ENCODE measurements at places on chromosomes 2 and 18.

DNA sequence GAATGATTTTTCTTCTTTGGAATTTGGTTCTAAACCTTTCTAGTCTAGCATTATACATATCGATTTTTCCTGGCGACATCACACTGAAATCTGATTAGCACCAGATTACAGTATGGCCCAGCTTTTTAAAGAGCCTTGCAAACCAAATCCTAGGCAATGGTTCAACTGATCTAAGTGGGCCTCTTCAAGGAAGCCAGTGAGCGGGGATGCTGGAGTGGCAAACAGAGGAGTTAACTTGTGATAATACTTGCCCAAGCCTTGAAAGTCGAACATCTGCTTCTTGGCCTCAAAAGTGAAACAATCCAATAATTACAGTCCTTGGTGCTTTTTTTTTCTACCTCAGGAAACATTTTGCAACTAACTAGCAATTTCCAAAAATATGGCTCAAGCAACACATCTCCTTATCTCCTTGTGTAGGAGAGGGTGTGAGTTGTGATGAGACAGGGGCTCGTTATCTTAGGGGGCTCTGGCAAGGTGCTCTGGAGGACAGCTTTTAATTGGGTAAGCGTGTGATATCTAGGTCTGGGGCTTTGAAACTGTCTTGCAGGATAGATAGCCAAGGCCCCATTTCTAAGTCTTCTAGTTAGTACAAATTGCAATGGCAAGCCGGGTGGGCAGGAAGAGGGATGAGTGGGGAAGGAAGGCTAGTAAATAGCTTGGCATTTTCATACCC lies 240.2 kb upstream of the CCDC68 start:
- DNase-seq: no peak

GRCh38 chr2:122340246-122340645 lies 584.8 kb downstream of the TSN start:
- DNase-seq: no peak

- DNase-seq: no peak
Measured at GRCh38 chr18:78601349-78601748, 378.3 kb upstream of the SALL3 start.

DNA sequence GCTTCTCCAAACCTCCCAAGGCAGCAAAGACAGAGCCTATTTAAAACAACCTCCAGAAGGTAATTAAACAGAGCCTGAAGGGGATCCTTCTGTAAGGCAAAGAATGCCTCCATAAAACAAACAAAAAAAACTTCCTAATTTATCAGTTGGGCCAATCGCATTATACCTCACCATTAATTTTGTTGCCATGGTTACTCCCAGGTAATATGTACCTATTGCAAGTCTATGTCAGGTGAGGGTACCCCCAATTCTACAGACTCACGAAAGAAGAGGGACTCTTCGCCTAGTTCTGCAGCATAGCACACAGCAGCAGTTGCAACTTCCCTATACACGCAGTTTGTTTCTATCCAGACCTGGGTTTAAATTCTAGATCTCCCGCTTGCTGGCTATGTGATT lies 38.8 kb downstream of the SFXN5 start:
- DNase-seq: no peak

DNA sequence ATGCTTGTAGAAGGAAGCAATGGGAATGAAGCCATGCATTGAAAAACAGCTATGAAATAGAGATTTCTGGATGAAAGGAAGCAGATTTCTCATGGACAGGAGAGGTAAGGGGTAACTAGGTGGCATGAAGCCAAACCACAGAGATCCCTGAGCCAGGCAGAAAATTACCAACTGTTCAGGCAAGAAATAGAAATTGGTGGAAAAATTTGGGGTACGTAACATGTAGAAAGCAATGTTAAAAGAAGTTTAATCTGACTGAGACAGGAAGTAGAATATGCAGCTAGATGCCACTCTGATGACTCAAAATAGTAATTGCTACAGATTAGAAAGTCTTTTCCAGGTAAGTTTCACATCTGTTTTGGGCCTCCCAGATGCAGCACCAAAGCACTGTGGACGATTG lies 928.5 kb upstream of the CELF4 start:
- no peak for DNase-seq

DNA sequence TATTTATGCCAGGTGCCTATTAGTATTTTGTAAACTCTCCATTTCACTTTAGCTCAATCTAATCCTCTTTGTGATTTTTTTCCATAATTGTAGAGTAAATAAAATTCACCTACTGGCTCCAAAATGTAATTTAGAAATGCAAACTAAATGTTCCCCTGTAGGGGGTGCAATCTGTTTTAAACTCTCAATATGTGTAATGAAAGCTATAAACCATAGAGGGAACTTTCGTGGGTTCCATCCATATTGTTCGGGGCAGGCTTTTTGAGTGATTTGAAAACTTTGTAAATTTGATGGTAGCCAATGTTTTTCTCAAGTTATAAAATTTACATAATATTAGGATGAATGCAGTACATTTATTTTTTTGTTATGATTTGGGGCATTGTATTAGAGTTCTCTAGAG lies 49.4 kb downstream of the TSPYL6 start:
- DNase-seq: no peak

DNA sequence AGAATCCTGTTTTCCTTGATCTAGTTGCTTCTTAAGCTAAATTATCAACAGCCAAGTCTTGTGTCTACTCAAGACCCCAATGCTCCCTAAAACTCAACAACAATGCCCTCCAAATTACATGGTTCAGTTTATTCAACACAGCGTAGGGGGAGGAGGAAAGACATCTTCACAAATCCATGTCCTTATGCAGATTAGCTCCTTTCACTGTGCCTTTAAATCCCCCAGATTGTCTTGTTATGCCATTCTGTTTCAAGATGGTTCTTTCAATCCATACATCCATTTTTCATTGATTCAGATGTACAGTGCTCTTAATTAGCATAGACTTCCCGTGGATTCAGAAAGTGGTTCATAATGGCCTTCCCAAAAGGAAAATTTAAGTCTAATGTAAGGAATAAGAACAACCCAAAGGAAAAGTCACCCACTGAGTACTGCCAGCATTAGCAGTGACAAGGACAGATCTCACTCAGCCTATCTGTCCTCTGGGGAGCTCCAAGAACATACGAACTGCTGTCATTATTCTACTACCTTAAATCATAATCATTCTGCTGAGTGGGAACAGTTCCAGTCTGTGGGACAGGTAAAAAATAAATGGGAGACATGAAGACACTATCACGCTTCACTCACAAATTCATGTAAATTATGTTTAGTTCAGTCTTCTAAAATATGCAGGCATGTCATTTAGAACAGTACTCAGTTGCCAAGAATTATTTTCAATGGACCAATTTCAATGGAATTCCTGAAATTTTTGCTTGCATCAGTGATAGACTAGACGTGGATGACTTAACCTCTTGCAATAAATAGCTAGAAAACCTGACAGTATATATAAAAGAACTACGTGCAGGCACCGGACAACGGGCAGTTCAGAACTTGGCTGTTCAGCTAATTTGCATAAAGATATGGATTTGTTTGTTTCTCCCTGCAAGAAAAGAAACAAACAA lies 58.9 kb upstream of the RNU4ATAC start:
- DNase-seq: no peak

GRCh38 chr2:192558637-192559036 lies 363.9 kb upstream of the TMEFF2 start:
- DNase-seq: no peak

DNA sequence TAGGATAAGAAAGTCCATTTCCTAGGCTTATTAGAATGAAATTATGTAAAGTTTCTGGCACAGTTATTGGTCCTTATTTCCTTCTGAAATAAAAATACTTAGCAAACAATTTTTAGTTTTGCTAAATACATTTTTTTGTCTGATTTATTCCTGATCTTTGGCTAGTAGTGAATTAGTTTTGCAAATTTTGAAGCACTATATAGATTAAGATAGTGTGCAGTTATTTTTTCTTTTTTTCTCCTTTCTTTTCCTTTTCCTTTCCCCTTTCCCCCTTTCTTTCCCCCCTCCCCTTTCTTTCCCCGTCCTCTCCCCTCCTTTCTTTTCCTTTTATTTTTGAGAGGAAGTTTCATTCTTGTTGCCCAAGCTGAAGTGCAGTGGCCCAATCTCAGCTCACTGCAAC lies 59.7 kb downstream of the BIRC6 start:
- DNase-seq: no peak

GRCh38 chr2:36633470-36634092 lies 35.6 kb upstream of the FEZ2 start:
- DNase-seq: no peak

DNA sequence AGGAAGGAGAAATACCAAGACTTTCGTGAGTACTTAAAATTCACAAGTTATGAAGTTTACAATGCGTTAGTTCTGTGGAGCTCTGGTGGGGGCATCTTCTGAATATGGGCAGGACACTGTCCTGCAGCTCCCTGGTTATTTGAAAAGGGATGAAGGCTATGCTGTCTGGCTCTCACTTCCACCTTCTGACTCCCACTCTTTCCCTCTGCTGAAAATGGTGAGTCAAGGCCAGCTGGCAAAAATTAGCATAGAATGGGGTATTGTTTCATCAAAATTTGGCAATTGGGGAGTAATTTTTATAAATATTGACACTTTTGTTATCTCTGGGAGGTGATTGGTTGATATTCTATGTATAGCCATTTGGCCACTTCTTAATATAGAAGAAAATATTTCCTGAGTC lies 177.4 kb downstream of the PARD3B start:
- no peak for DNase-seq

DNA sequence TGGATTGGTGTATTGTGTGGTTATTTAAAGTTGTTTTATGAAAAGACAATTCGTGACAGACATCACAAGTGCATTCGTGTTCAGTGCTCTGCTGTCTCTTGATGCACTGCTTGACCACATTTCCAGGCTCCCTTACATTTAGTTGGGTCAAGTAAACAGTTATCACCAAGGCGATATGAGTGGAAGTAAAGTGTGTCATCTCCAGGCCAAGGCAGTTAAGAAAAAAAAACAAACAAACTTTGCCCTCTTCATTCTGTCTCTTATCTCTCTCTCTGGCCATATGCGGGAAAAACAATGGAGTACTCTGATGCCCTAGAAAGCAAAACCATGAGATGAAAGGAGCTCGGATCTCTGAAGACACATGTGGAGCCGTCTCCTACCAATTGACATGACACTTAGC lies 131.1 kb downstream of the DSEL start:
- DNase-seq: no peak

DNA sequence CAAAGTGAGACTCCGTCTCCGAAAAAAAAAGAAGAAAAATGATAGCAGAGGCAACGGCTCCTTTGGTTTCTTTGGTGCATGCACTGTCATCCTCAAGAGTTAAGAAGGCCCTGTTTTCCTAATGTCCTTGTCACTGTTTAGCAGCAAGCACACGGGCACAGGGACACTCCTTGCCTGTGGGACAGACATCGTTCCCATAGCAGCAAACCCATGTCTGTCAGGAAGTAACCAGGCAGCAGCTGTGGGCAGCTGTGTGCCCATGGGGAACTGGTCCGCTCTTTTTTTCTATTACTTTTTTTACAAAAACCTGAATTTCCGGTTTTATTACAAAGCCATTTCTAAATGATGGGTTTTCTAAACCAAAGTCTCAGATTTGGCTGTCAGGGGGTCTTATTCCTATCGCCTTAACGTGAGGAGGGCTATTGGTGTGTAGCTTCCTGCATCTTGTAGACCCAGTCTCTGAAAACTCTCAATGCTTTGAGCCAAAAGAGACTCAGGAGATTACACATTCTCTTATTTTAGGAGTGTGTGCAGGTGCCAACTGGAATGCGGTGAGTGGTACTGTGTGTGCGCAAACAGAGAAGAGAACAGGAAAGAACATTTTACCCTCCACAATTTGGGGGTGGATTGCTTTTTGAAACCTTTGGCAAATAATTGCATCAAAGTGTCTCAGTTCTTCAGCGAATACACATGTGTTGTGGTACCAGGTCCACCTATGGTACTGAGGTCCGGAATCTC lies 109.6 kb downstream of the COLEC12 start:
- DNase-seq: no peak

DNA sequence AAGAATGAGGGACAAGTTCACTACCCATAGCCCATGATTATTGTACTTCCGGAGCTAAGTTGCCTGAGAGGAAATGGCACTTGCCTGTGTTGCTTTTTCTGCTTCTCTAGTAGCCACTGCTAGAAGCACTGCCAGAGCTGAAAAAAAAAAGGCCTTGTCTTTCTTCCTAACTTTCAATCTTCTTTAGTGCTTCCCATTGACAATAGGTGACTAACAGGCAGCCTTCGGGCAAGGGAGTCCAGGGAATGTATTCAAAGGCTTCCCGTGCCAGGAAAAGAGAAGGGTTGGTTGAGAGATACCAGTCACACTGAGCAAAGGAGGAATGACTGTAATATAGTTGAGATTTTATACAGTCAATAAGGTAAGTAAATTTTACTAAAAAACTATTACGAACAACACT lies 242.0 kb downstream of the CALCRL start:
- DNase-seq: no peak

- DNase-seq: no peak
Measured at GRCh38 chr2:27147935-27148334, 869 bp upstream of the TCF23 start.

- peak; percentile 36 for DNase-seq
Measured at GRCh38 chr2:30932870-30933269, 125.6 kb upstream of the CAPN13 start.

DNA sequence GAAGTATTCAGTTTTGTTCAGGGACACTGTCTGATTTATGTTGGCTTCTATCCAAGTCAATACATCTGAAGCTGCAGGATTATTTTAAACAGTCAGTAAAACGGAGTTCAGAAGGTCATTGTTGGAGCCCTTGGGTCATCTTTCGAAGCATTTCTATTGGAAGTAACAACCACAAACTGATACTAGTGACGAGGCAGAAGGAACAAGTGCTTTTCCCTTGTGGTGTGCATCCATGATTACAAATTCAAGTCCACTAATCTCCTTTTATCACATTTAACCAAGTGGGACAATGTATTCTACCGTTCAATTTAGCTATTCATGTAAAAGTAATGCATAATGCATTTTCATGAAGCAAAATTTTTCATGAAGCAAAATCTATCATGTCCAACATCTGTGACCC lies 76.9 kb downstream of the CD226 start:
- no peak for DNase-seq

DNA sequence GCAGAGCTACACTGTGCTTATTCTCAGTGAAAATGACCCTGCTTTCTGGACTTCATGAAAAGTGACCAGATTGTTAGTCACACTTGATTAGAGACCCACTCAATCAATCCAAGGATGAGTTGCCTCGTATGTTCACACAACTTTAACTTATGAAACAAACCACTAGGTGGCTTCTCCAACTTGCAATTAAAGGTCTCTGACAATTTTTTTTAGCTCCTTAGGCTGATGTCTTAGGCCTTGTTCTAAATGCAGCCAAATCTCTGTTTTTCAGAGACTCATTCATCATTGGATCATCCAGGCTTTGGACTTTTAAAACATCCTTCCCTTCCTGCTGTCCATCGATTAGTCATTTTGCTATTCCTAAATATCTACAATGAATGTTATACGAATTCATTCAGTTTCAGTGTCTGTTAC lies 63.4 kb downstream of the MREG start:
- no peak for DNase-seq

- DNase-seq: no peak
Measured at GRCh38 chr18:45430041-45430440, 185.2 kb upstream of the SLC14A2 start.

- DNase-seq: no peak
Measured at GRCh38 chr18:29076645-29077044, 899.7 kb upstream of the CDH2 start.
